SK-N-SH (cell line): ENCODE measurements at places on chromosomes 6 and 20. TPM values are rescaled to one million over a fixed set of nuclear protein-coding genes. Genes with fewer than 3 reads are reported as not detected.

- no peaks in the 10 kb centered on the region; the same call in 1 of the 2 replicates for H3K4me1 ChIP-seq
- no peak for DNase-seq
- H3K27ac ChIP-seq: no peak overlapping the region
- H3K4me3 ChIP-seq: no peak overlapping the region
- peaks cover 31% of the 10 kb centered on the region for H3K36me3 ChIP-seq
- no peaks in the 10 kb centered on the region for H3K27me3 ChIP-seq
Observed at GRCh38 chr6:99501762-99502161, 13.5 kb downstream of the USP45 start.

The ADGRB3 gene
- 0.12 and 0.18 TPM in 2 replicates for polyA plus RNA-seq

DNA sequence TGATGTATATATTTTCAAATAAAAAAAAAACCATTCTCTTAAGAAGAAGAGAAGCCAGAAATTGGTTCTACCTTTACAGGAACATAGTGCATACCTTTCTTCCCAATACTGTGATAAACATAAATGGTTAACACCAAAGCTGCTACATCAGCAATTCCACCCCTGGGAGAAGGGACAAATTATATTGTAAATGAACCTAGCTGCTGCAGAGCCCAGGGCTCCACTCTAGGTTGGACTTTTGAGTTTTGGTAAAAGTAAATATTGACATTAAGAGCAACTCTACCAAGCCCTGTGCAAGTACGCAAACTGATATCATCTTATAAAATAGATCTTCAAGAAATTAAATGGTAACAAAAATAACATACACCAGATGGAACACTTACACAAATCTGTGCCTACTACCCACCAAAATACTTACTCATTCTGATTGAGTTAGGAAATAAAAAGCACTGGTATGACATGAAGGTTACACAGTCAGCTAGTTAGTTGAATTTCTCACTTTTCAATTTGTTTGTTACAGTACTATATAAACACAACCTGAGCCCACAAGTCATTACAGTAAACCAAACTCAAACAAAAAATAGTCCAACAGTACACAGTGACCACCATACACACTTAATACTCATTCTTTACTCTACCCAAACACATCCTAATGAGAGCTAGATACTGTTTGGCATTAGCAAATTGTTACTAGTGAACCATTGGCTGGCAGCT, 223.3 kb upstream of the HEY2 start:
- no peak for DNase-seq
- no peaks in the 10 kb centered on the region for H3K4me1 ChIP-seq
- H3K36me3 ChIP-seq: no peaks in the 10 kb centered on the region
- H3K4me3 ChIP-seq: no peak overlapping the region
- H3K27me3 ChIP-seq: peaks cover 5% of the 10 kb centered on the region; the same call in 1 of the 2 replicates

The SNAP25 gene
- polyA plus RNA-seq: 42.4 and 46.0 TPM in 2 replicates

- no peak overlapping the region for H3K27ac ChIP-seq
- no peak overlapping the region for H3K4me3 ChIP-seq
- no peaks in the 10 kb centered on the region for H3K4me1 ChIP-seq
- H3K27me3 ChIP-seq: no peaks in the 10 kb centered on the region
- no peak for DNase-seq
Observed at GRCh38 chr6:15521582-15521981, 141.2 kb downstream of the DTNBP1 start.

DNA sequence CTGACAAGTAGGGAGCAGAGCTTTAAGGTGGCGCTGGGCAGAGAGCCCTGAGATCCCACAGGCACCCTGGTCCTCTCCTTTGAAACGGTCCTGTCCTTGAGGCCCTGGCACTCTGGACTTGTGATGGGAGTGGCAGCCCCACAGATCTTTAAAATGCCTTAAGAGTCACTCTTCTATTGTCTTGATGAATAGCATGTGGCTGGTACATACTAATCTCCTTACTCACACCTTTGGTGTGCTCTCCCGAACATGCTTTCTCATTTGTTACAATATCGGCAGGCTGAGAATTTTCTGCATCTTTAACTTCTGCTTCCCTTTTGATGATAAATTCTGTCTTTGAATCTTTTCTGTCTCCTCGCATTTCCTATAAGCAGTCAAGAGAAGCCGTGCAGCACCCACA, 333.8 kb downstream of the TFAP2A start:
- no peak overlapping the region for H3K27ac ChIP-seq
- no peak for DNase-seq
- H3K4me3 ChIP-seq: no peak overlapping the region
- no peaks in the 10 kb centered on the region for H3K36me3 ChIP-seq
- no peaks in the 10 kb centered on the region for H3K27me3 ChIP-seq
- no peaks in the 10 kb centered on the region for H3K4me1 ChIP-seq

DNA sequence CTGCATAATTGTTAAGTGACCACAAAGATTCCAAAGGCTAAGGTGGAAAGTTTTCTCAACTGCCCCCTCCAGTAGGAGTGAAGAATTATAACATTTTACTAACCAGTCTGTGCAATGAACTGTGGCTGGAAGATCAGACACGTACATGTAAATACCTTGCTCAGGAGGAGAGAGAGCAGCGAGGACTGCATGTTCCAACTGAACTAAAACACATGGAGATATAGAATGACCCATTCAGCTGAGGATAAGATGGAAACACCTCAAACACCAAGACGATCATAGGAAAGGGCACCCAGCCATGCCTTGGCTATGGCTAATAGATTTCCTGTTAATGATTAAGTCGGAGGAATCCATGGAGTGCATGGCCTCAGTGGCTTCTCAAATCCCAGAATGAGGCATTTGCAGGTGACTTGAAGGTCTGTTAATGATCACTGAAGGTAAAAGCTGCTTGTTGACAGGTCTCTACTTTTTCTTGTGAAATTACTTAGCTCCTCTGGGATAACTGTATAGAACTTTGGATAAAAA, 875.6 kb downstream of the TFAP2A start:
- no peaks in the 10 kb centered on the region for H3K27me3 ChIP-seq
- no peak overlapping the region for H3K4me3 ChIP-seq
- no peak overlapping the region for H3K27ac ChIP-seq
- H3K4me1 ChIP-seq: peaks cover 4% of the 10 kb centered on the region; the same call in 1 of the 2 replicates
- DNase-seq: no peak
- no peaks in the 10 kb centered on the region for H3K36me3 ChIP-seq

The HLA-DRB5 gene
- polyA plus RNA-seq: not detected in 2 replicates

The CDSN gene
- 0.02 TPM in 1 of 2 replicates, not detected in the other for polyA plus RNA-seq

GRCh38 chr20:64084685-64085152, 521 bp upstream of the LKAAEAR1 start:
- H3K36me3 ChIP-seq: no peaks in the 10 kb centered on the region
- H3K27me3 ChIP-seq: no peaks in the 10 kb centered on the region; the same call in 1 of the 2 replicates
- H3K4me3 ChIP-seq: no peak overlapping the region
- peaks cover 26% of the 10 kb centered on the region; the same call in 1 of the 2 replicates for H3K4me1 ChIP-seq
- no peak overlapping the region for H3K27ac ChIP-seq

The ZNF334 gene
- polyA plus RNA-seq: 4.5 and 5.5 TPM in 2 replicates

GRCh38 chr6:13116155-13116554, 212.2 kb downstream of the TBC1D7 start:
- peaks cover 17% of the 10 kb centered on the region for H3K4me1 ChIP-seq
- H3K27ac ChIP-seq: no peak overlapping the region
- no peaks in the 10 kb centered on the region for H3K27me3 ChIP-seq
- H3K36me3 ChIP-seq: no peaks in the 10 kb centered on the region

The CDS2 gene
- polyA plus RNA-seq: 13.9 and 22.7 TPM in 2 replicates
